Amniotic stem cell (primary cell): ENCODE measurements at places on chromosomes 11 and 22.
A peak's percentile ranks its signal among the peaks of the same experiment; 100 is the strongest.

GRCh38 chr11:65962141-65962564 lies 619 bp downstream of the SART1 start:
- DNase-seq, result no peak

DNA sequence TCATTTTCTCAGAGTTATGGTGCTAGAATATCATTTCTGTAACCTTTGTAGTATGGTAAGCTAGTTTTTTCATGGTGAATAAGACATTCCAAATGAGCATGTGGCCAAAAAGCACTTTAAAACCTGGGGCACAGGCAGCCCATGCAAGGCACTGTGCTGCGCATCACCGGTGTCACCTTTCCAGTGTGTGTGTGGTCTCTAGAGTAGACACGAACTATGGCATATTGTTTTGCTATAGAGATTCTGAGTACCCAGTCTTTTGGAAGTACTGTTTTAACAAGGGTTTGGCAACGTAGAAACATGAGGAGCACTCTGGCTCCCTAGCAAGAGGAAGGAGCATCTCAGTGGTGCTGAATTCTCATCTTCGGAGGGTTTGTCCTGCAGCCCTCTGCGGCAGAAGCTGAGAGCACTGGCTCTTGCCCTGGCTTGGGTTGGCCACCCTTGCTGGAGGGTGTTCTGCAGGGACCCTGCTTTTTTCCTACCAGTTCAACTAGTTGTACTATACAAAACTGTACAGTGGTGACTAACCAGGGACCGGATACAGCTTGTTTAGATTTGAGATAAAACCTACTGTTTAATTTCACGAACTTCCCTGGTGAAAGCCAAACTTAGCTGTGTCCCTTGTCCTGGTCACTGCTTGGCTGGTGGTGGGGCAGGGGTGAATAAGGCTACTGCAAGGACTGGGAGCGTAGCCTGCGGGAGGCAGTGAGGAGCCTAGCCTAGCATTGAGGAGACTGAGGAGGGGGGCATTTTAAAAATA lies 135.7 kb downstream of the ATXN10 start:
- DNase-seq, result no peak

- peak; percentile 44 for DNase-seq
Observed at GRCh38 chr11:3165152-3165705, at the start of gene OSBPL5. Gene OSBPL5 (minus strand): TSS chr11:3165310. CDS start chr11:3129148, 36,162 bp downstream.

GRCh38 chr11:102320679-102321078 lies 3.4 kb downstream of the BIRC3 start:
- no peak for DNase-seq

GRCh38 chr11:110199184-110199981 lies 97.0 kb downstream of the RDX start:
- DNase-seq, result no peak

DNA sequence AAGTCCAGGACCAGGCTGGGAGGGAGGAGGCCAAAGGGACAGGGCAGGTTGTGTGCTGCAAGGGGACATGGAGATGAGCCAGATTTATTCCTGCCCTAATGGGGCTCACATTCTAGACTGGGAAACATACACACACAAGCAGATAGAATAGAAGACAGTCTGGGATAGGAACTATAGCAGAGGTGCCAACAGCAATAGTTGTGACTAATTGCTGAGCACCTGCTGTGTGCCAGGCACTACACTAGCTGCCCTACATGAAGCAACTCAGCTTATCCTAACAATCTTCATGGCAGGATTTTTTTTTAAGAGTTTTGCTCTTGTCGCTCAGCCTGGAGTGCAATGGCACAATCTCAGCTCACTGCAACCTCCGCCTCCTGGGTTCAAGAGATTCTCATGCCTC lies 11.4 kb downstream of the MOGAT2 start:
- no peak for DNase-seq

DNA sequence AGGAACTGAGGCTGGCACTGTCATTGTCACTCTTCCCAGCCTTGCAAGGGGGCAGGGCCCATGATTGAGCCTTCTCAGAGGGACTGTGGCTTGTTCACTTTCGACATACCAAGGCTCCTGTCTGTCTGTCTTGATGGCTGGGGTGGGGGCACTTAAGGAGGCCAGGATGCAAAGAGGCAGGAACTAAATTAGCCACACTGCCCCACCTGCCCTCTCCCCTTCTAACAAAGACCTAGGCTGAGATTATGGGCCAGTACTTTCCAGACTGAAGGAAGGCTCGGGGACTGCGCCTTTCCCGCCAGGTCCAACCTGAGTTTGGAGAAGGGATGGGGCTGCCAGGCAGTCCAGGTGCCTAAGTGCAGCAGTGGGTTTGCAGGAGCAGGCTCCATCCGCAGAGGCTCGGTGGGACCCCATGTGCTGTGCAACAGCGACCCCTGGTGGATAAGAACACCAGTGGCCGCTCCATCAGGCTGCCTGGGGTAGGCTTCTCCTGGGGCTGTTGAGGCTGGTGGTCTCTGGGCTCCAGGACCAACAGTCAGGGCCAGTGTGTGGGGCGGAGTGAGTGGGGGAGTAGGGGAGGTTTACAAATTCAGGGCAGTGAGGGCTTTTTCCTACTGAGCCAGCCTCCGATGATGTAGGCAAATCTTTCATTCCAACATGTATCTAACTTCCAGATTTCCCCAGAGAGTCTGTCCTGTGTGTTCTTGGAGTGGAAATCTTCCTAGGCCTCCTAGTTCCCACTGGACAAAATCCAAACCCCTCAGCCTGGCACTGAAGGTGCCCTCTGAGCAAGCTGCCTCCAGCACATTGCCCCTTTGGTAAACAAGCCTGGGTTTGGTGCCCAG lies 93.9 kb downstream of the INSC start:
- DNase-seq, result peak; percentile 32

- DNase-seq, result no peak
Observed at GRCh38 chr11:12897390-12897789, 111.7 kb upstream of the RASSF10 start.

GRCh38 chr22:37022483-37023337 lies 3.2 kb downstream of the MPST start:
- DNase-seq, result no peak

GRCh38 chr11:131195661-131196517 lies 174.5 kb upstream of the NTM start:
- DNase-seq, result no peak

- DNase-seq, result no peak
Observed at GRCh38 chr11:34588023-34588422, 32.9 kb upstream of the EHF start.

DNA sequence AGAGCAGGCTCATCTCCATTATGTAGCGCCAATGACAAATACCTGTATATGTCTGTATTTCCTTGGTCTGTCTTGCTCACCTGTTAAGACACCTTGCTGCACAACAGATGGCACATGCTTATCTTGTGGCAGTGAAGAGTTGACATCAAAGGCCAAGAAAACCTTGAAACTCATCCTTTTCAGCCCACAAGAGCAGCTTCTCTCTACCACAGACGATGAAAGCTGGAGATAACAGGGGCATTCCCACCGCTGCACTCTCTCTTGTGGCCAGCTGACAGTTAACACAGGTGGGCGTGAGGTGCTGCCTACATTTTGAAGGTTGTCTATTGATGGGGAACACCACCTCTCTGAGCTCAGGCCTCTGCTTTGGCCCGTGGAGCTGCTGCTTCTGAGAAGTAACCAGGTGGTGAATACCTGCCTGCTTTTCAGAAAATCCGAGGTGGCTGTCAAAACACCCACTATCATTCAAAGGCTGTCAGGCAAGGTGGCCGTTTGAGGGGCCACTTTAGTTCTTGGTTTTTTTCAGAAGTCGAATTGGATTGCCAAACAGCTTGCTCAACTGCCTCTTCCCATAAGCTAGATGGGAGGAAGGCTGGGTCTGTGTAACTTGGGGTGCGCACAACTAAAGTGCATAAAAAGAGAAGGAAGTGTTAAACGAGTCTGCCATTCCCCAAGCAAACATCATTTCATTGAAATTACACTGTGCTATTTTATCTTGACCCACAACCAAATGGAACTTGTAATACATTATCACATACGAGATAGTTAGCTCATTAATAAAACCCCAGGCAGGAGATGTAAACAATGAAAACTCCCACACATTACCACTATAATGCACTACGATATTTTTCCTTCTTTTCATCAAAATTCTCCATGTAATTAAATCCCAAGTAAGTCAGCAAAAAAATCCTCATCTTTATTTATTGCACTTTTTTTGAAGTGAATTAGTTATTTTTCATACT lies 87.1 kb upstream of the RAG2 start:
- DNase-seq, result no peak

- peak; percentile 44 for DNase-seq
Observed at GRCh38 chr11:126628790-126629621, 273.5 kb downstream of the ST3GAL4 start.

DNA sequence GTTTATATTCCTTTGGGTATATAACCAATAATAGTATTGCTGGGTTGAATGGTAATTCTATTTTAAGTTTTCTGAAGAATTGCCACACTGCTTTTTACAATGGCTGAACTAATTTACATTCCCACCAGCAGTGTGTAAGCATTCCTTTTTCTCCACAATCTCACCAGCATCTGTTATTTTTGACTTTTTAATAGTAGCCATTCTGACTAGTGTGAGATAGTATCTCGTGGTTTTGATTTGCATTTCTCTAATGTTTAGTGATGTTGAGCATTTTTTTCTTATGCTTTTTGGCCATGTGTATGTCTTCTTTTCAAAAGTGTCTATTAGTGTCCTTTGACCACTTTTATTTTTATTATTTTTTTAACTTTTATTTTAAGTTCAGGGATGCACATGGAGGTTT lies 275.3 kb downstream of the METTL15 start:
- no peak for DNase-seq

GRCh38 chr22:39132281-39132680 lies 20.2 kb downstream of the CBX7 start:
- no peak for DNase-seq

DNA sequence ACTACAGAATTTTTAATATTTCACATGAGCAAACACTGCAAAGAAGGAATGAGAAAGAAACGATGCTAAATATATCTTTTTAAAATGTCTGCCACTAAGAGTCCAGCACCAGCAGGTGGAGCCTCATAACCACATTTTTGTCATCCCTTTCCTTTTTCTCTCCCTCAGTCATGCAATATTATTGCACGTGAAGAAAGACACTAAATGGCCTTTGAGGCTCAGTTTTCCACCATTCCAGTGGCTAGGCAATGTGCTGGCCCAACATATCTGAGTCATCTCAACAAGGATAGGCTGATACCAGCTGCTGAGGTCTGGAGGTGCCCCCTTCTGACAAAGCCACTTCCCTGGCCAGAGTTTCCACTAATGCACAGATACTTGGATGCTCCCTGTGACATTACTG lies 1.8 kb downstream of the ALKBH8 start:
- no peak for DNase-seq

- no peak for DNase-seq
Observed at GRCh38 chr11:129731316-129731715, 84.3 kb upstream of the TMEM45B start.

GRCh38 chr11:46594785-46595184 lies 962 bp upstream of the AMBRA1 start:
- DNase-seq, result no peak
